ENCODE measurements at places on chromosomes 4 and X. TPM values are rescaled to one million over a fixed set of nuclear protein-coding genes. Genes with fewer than 3 reads are reported as not detected.

Gene SPIN2A
- total RNA-seq: 0.53 TPM

Gene CSAG3
- total RNA-seq: not detected

Gene COL25A1
- total RNA-seq: 5.6 TPM

Gene ZNF157
- not detected for total RNA-seq

Gene STPG2
- total RNA-seq: not detected

Gene SLIT2
- 25.2 TPM for total RNA-seq

Gene DSPP
- not detected for total RNA-seq

Gene S100G
- not detected for total RNA-seq

Gene CENPVL2
- not detected for total RNA-seq

Gene F11
- not detected for total RNA-seq

Gene MAGEB17
- not detected for total RNA-seq

Gene GLOD5
- not detected for total RNA-seq

Gene FAM53A
- total RNA-seq: not detected

Gene TRPC5OS
- total RNA-seq: not detected

Gene TMEM47
- 117 TPM for total RNA-seq

Gene CENPC
- 5.7 TPM for total RNA-seq

Gene CTAG2
- not detected for total RNA-seq
